ENCODE measurements at places on chromosomes 16 and 17.
A peak's percentile ranks its signal among the peaks of the same experiment; 100 is the strongest.

GRCh38 chr17:56880133-56880532 lies 33.7 kb downstream of the TRIM25 start:
- DNase-seq = no peak

- no peak for DNase-seq
These were observed 2.0 kb upstream of the TNFRSF13B start for GRCh38 chr17:16973760-16974540.

DNA sequence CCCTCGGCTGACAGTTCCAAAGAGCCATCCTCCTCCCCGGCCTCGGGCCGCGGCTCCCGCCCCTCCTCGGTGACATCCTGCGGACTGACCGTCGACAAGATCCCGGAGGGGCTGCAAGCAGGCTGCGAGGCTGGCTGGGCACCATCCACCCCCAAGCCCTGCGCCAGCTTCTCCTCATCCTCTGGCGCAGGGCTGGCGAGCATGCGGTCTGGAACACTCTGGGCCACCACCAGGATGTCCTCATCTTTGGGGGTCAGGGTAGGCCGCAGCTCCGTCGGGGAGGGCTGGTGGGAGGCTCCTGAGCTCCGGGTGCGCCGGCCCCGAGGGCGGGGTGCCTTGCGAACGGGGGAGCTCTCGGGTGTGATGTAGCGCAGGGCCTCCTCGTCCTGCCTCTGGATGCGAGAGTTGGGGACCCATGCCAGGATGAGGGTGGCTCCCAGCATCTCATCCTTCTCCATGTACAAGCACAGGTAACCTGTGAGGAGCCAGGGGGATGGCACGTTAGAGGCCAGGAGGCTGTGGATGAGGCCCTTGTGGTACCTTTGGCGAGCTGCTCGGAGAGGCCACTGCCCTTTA lies 25.3 kb downstream of the TBC1D16 start:
- DNase-seq = no peak

DNA sequence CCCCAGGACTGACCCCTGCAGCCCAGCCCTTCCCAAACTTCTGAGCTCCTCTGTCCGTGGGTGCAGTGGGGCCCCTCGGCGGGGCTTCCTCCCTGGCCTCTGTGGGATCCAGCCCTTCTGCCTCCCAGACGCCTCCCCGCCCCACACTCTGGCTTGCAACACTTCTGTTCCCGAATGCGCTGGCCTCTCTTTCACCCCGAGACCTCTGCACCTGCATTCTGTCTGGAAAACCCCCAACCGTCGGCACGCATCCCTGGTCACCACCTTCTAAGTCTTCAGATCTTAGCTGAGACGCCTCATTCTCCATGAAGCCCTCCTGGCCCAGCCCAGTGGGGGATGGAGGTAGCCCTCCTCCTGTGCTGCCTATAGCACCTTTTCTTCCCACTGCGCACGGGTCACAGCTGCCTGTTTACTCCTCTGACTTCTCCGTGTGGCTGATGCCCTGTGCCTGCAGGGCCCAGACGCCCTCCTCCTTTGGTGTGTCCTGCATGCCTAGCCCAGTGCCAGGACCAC lies 26.4 kb downstream of the TMEM235 start:
- DNase-seq = peak; percentile 27

DNA sequence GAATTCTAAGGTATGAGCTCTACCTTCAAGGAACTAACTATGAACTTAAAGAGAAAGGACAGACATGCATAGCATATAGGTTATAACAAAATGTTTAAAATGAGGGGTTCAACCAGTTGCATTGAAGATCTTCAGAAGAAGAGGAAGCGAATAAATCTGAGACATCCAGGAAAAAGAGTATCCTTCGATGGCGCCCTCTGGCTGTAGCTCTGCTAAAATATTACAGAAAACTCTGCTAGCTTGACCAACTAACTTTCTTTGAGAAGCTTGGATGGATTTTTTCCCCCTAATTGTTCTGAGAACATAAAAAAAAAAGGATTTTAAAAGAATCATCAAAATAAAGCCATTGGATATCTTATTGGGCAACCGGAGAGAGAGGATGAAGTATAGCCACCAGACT lies 659.9 kb upstream of the SOX9 start:
- DNase-seq = no peak

- DNase-seq = peak; percentile 51
These were observed 16.6 kb upstream of the ERN1 start for GRCh38 chr17:64146418-64147109.

GRCh38 chr17:56680676-56681075 lies 87.2 kb downstream of the NOG start:
- DNase-seq = no peak

GRCh38 chr17:1976000-1976682 lies 49.0 kb downstream of the RTN4RL1 start:
- DNase-seq = no peak

GRCh38 chr17:17612085-17613022 lies 20.8 kb upstream of the PEMT start:
- no peak for DNase-seq

GRCh38 chr17:41891135-41892020 lies 26.2 kb upstream of the KLHL11 start:
- DNase-seq = no peak

DNA sequence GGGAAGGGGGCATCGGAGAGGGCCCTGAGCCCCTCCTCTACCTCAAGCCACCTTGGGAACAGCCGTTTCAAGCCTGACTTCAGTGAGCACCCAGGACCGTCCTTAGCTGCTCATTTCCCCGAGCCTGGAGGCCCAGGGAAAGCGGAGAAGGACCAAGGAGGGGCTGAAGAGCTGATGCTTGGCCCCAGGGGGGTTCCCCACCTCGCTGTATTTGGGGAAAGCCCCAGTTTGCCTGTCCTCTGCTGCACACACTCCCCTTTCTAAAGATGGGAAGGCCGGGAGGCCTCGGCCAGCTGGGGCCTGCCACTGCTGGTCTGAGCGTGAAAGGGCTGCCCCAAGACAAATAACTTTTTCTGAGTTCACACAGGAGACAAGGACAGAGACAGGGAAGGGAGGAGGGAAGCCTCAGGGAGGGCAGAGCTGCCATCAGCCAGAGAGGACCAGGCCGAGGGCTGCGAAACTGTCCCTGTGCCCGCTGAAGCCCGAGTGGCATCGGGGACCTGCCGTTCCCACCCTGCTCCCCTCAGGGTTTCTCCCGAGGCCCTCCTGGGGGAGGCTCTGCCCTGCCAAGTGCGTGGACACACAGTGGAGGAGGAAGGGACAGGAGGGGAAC lies 11.6 kb downstream of the ZACN start:
- no peak for DNase-seq

- no peak for DNase-seq
These were observed 844 bp downstream of the TAOK2 start for GRCh38 chr16:29974291-29975133.

DNA sequence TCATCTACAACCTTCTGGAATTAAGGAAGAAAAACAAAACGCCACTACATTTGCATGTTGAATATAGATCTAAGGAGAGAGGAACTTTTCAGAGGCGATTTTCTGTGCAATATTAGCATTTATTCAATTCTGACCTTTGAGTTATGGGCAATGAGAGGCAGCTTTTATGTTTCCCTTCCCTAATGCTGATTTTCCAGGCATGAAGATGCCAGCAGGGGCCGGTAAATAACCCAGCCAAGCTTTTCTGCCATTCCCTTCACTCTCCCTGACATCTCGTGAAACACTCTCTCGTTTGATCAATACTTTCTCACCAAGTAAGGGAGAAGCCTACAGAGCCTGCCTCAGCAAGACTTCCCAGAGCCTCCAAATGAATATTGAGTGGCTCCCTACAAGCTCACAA lies 470.5 kb upstream of the GOT2 start:
- no peak for DNase-seq

DNA sequence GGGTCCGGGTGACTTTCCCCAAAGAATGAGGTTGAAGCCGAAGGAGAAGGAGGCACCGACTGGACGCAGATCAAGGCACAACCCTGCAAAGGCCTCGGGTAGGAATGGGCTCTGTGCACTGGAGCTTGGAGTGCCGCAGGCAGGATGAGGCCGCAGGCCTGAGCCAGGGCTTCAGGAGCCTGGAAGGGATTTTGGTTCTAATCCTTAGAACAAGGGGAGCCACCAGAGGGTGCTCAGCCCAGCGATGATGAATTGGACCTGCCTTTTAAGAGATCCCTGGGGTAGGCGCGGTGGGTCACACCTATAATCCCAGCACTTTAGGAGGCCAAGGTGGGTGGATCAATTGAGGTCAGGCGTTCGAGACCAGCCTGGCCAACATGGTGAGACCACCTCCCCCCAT lies 8.1 kb downstream of the CIBAR2 start:
- no peak for DNase-seq

Measured in NCI-H226 (cell line).